ENCODE measurements at places on chromosomes 2 and 18.

DNA sequence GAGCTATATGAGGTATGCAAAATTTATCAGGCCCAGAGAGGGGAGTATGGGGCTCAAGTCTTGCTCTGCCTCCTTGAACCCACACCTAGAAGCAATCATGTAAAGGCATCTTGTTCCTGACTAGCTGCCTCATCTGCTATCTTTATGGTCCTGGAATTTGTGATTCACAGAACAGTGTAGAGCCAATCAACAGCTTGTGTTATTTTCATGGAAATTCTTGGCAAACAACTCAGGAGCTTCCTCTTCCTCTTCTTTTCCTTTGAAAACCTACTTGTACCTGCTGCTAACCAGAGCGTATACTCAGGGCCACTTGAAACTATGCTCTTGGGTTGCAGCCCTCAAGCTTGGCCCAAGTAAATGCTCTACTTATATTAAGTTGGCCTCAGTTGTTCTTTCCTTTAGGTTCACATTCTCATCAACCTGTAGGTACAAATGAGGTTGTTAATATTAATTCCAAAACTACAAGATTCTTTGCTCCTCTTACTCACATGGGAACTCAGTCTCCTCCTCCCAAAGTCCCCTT lies 3.5 kb upstream of the NOSTRIN start:
- no peak for DNase-seq

- DNase-seq, result no peak
Observed at GRCh38 chr2:68506170-68506569, 38.8 kb downstream of the APLF start.

DNA sequence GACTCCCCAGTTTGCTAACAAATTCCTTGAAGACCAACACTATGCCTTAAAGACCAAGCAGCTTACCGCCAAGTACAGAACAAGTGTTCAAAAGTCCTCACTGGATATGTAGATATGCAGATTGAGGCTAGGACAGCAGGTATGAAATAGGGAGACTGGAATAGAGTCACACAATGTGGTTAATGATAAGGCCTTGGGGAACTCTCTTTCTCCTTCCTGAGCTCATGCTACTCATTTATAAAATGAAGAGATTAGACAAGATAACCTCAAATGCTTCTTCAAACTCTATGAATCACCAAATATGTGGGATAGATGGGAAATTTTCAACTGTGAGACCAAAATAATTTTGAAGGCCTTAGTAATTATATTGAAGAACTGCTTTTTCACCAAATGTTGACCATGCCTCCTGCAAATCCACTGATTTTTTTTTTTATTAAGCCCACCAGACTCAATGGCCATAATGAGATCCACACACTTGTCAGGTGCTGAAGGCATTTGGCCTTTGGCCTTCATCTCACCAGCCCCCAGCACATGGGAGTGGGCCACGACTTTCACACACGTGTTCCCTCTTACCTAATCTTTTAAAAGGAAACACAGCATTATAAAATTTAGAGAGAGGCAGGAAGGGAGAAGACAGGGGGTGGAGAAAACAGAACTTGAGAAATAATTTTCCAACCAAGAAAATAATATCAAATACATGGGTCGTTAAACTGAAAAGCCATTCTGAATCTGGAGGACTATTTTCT lies 181.5 kb downstream of the EN1 start:
- no peak for DNase-seq

DNA sequence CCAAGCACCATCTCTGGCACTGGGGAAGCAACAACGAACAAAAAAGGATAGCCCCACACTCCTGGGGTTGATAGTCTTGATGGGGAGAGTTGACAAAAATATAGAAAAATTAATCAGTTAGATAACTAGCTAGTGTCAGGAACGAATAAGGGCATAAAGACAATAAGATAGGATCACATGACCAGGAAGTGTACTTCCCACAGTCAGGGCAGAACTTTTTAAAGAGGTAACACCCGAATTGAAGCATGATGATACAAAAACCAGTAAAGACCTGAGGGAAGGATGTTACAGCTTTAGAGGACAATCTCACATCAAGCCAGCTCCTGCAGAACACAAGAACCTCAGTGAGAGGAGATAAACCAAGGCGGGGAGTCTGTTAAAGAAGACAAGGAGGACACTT lies 295.4 kb upstream of the CRIM1 start:
- no peak for DNase-seq

GRCh38 chr2:218272531-218273212 lies 2.4 kb downstream of the PNKD start:
- peak; percentile 81 for DNase-seq

DNA sequence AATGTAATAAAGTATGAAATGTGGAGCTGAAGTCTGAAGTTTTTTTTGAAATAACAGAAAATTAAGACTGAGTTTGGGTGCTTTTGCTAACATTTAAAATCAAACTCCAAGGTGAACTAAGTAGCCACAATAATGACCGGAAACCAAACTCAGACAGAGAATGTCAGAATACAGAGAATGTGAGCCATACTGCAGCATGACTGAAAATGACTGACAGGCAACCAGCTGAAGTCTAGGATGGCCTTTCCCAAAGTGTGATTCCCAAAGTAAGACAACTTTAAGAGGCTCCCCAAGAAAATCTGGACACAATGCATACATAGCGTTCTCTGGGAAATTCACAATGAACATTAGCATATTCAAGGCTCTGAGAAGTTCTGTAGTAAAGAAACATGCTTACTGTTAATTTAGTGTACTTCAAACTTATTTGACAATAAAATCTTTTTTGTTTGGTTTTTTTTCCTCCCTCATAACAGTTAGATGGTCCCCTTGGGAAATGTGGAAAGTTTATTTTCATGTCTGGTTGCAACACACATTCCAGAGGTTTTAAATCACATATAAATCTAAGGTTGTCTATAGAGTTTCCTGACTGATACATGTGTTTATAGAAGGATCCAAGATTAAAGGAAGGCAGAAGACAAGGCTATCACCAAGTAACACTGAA lies 28.6 kb downstream of the PLA2R1 start:
- DNase-seq, result no peak
